Stimulated activated naive CD8-positive, alpha-beta T cell treated with anti-CD3 and anti-CD28 coated beads, Interleukin-15, amount 100 ng/mL, for 72 hours (primary cell): ENCODE measurements at places on chromosomes 16 and 17.

- no peak for DNase-seq
These were observed 5.3 kb upstream of the CCL1 start for GRCh38 chr17:34368196-34368945.

GRCh38 chr17:48384164-48384563 lies 45.9 kb downstream of the SKAP1 start:
- DNase-seq: no peak

GRCh38 chr17:79014158-79014758 lies 4.7 kb upstream of the CANT1 start:
- DNase-seq: no peak

DNA sequence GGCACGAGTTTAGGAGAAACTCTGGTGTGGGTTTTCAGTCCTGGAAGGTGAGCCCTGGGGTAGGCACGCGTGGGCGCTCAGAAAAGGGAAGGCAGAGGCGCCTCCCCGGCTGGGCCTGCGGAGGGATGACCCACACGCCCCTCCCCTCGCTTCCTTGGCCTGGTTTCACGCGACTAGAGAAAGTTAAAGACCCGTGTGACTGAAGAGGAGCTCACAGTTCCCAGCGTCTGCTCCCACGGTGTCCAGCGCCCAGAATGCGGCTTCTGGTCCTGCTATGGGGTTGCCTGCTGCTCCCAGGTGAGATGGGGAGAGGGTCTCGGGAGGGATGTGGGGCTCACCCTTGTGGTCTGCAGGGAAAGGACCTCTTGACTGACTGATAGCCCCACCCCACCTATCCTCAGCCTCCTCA lies at the start of gene CD300LG:
CD300LG (plus strand) TSS at position 214 of the 409 bp plus-strand sequence; CDS start at position 255, 41 bp downstream.
- DNase-seq: no peak

DNA sequence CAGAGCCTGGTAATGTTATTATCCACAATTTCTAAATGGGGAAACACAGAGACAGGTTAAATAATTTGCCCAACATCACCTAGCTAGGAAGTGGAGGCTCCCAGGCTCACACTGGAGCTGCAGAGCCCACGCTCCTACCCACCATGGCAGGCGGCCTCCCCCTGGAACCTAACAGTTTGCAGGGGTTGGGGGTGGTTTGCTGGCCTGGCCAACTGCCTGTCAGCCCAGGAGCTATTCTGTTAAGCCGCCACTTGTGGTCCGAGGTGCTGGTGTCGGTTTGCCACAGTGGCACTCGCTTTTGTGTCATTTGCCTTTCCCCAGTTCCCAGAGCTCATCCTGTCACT lies 3.6 kb downstream of the PRCD start:
- DNase-seq: no peak

- DNase-seq: no peak
These were observed 16.5 kb upstream of the SPPL2C start for GRCh38 chr17:45828171-45828570.

DNA sequence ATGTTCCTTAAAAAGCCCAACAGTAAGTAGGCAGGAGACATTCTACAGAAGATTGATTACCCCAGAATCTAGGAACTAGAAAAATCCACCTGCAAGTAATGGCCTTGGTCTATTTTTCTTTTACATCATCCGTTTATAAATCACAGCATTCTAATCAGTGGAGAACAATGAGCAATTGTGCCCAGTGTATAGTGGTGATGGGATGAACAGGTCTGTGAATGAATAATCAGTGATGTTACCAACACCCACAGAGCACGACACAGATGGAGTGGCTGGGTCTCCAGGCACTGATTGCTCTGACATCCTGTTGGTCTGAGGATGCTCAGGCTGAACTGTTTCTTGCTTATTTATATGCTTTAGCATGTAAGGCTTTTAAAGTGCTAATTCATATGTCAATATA lies 1251.2 kb upstream of the CDH8 start:
- no peak for DNase-seq

DNA sequence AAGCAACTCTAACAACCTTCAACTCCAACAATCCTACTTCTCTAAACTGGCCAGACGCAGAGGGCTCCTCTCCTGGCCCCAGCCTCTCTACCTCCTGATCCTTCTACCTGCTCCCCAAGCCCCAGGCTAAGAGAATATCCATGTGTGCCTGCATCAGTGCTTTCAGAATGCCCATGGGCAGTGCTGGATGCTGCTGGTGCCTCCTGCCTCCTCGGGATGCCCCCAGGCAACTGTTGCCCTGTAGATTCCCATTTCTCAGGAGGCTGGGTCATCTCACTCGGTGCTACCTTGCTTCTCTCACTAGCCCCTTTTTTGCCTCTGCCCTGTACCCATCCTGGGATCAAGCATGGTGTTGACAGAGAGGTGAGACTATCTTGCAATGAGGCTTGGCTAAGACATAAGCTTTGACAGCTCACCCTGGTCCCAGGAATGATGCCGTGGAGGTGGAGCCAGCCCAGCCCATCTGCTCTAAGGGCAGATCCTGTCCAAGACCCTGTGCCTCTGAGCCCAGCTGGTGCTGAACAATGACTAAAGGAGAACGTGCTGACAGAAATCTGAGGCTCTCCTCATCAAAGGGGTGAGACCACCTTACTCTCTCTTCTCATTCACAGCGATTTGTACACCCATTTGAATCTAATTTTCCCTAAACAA lies 19.4 kb upstream of the SUPT4H1 start:
- DNase-seq: no peak

- no peak for DNase-seq
These were observed 6.2 kb upstream of the CD300A start for GRCh38 chr17:74460241-74460640.

DNA sequence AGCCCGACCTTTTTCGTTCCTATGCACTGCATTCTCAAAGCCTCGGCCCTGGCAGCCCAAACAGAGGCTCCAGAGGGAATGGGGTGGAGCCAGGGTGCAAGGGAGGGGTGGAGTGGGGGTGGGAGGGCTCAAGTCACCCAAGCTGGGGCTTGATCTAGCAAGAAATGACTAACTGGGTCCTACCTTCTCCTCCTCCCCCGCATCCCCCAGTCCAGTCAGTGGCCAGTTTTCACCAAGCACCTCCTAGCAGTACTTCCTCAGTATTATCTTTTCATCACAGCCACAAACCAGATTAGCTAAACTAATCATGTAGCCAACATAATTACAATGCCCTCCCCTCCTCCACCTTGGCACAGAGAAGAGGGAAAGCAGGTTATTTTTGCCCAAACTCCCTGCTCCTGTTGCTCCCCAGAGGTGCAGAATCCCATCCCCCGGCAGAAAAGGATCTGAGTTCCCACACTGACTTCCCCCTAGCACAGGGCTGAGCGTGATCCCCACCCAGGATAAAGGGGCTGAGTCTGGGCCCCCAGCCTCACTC lies 2.2 kb downstream of the JUP start:
- no peak for DNase-seq

GRCh38 chr16:12551530-12551929 lies 252.2 kb downstream of the CPPED1 start:
- no peak for DNase-seq

GRCh38 chr16:5882087-5882640 lies 784.6 kb upstream of the EEF2KMT start:
- DNase-seq: no peak

DNA sequence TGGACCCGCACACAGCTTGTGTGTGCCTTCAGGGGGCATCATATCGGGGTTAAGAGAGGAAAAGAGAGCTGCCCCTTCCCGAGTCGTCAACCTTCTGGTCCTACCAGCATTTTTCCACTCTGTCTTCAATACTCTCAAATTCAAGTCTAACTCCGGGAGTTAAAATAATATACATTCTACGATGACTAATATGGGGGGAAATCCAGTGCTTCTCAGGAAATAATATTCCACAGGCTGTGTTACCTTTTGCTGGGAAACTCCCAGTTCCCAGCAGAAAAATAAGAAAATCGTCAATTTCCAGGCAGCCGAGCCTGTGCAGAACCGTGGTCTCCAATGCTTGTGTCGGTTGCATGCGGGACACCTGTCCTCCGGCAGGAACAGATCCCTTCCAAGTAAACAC lies 105.0 kb upstream of the FOXF1 start:
- DNase-seq: no peak

DNA sequence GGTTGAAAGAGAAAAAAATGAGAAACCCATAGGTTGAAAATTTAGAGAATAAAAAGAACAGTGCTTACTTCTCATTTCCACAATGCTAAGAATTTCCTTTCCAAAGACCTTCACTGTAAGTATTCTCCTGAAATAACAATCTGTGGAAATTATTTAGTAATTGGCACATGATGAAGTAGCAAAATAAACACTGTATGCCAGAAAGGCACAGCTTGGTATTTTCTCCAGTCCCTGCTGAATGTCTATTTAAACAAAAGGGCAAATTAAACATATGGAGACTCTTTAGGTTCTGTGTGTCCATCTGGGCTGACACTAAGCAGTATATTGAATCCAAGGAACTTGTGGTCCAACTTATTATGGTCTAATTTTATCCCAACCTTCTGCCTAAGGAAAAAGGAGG lies 46.1 kb downstream of the CHCT1 start:
- DNase-seq: no peak

GRCh38 chr16:81148277-81148676 lies 52.1 kb upstream of the GCSH start:
- DNase-seq: no peak

DNA sequence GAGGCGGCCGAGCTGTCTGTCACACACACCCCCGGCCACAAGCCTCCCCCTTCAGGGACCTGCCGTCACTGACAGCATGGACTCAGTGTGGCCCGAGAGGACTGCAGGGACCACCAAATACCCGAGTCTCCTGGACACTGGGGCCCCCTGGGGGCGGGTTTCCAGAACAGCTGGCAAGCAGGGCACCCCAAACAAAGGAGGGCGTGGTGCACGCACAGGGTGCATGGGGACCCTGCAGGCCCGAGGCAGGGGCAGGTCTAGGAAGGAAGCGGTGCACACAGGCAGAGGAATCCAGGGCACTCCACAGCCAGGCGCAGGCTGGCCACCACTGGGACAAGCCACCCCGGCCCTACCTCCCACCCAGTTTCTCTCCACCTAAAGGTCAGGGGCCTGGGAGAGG lies 28.7 kb upstream of the ENPP7 start:
- DNase-seq: no peak

DNA sequence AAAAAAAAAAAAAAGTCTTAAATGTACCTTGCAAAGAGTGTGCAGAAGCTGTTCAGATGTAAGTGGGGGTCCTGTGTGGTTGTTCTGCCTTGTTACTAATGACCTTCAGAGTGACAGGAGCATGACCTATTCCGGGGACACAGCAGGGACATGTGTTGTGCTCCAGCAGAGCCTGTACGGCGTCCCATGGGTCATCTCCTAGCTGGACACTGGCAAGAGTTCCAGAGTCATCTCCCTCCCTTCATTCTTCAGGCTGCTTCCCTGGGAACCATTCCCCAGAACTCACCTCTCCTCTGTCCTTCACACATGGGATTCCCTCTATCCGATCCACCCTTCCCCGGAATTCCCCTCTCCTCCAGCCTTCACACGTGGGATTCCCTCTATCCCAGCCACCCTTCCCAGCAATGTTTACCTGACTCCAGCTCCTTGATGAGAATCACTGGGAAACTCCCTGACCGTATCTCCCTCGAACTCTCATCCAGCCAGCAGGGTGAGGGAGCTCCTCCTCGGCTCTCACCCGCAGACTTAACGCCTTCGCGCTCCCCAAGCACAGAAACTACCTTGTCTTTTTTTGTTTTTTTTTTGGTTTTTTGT lies 85.8 kb downstream of the MRM3 start:
- no peak for DNase-seq

DNA sequence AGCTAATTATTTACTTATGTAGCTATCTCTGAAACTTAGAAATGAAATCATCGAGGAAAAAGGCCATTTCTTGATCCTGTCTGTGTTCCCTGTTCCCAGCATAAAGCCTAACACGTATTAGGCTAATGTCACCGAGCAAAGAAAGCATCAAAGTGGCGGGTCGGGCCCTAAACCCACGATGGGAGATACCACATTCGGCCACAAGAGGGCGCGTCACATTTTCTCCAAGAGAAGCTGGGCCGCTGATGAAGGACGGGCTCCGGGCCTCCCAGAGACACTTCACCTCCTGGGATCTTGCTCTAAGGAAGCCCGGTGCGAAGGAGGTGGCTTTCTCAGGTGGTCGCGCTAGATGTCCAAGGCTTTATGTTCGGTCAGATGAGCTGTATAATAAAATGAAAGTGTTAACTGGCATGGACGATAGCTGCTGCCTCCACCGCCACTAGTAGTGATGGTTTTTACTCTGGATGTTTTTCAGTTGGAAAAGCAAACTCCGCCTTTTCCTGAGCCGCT lies 853 bp upstream of the PDK2 start:
- peak; percentile 88 for DNase-seq
